Psoas muscle (tissue), 8 donors: ENCODE measurements at places on chromosomes 6 and 20. TPM values are rescaled to one million over a fixed set of nuclear protein-coding genes. Genes with fewer than 3 reads are reported as not detected.

- no peaks in the 10 kb centered on the region for H3K4me1 ChIP-seq
- H3K4me3 ChIP-seq, result no peak overlapping the region
- no peak for DNase-seq
- H3K27ac ChIP-seq, result no peak overlapping the region
- H3K27me3 ChIP-seq, result no peaks in the 10 kb centered on the region
- peaks cover 30% of the 10 kb centered on the region for H3K36me3 ChIP-seq
Observed at GRCh38 chr20:49843139-49843538, 30.5 kb downstream of the SLC9A8 start.

DNA sequence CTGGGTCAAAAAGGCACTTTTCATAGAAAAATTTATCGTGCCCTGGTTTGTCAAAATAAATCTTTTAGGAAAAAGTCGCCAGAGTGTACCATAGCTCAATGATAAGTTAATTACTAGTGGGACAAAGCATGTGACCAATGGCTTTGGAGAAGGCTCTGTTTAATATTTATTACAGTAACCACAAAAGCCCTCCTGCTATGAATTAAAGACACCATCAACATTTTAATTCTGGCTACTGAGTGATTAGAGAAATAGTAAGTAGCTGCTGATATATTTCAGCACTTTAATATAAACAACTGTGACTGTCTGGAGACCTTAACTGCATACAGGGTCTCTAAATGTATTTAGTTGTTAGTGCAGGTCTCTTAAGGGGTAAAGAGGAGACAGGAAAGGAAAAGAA, 38.3 kb downstream of the KIF13A start:
- no peak overlapping the region for H3K27ac ChIP-seq
- H3K4me3 ChIP-seq, result no peak overlapping the region
- no peak for DNase-seq
- no peaks in the 10 kb centered on the region for H3K27me3 ChIP-seq
- H3K4me1 ChIP-seq, result peaks cover 41% of the 10 kb centered on the region

GRCh38 chr6:79808921-79809320, 138.4 kb downstream of the ELOVL4 start:
- DNase-seq, result no peak
- H3K4me1 ChIP-seq, result no peaks in the 10 kb centered on the region
- no peak overlapping the region for H3K27ac ChIP-seq
- no peak overlapping the region for H3K4me3 ChIP-seq
- no peaks in the 10 kb centered on the region for H3K36me3 ChIP-seq
- no peaks in the 10 kb centered on the region for H3K27me3 ChIP-seq

- H3K4me3 ChIP-seq, result no peak overlapping the region
- no peak for DNase-seq
- no peaks in the 10 kb centered on the region for H3K36me3 ChIP-seq
- no peak overlapping the region for H3K27ac ChIP-seq
- no peaks in the 10 kb centered on the region for H3K4me1 ChIP-seq
- H3K27me3 ChIP-seq, result no peaks in the 10 kb centered on the region
Observed at GRCh38 chr6:30845183-30845582, 39.1 kb upstream of the DDR1 start.

- no peak overlapping the region for H3K4me3 ChIP-seq
- no peaks in the 10 kb centered on the region for H3K4me1 ChIP-seq
- H3K27me3 ChIP-seq, result no peaks in the 10 kb centered on the region
- DNase-seq, result no peak
- no peak overlapping the region for H3K27ac ChIP-seq
- no peaks in the 10 kb centered on the region for H3K36me3 ChIP-seq
Observed at GRCh38 chr20:16040742-16041141, 532.5 kb downstream of the KIF16B start.

- H3K27ac ChIP-seq, result no peak overlapping the region
- no peaks in the 10 kb centered on the region for H3K36me3 ChIP-seq
- no peaks in the 10 kb centered on the region for H3K4me1 ChIP-seq
Observed at GRCh38 chr6:51472745-51473487, 614.5 kb downstream of the PKHD1 start.

DNA sequence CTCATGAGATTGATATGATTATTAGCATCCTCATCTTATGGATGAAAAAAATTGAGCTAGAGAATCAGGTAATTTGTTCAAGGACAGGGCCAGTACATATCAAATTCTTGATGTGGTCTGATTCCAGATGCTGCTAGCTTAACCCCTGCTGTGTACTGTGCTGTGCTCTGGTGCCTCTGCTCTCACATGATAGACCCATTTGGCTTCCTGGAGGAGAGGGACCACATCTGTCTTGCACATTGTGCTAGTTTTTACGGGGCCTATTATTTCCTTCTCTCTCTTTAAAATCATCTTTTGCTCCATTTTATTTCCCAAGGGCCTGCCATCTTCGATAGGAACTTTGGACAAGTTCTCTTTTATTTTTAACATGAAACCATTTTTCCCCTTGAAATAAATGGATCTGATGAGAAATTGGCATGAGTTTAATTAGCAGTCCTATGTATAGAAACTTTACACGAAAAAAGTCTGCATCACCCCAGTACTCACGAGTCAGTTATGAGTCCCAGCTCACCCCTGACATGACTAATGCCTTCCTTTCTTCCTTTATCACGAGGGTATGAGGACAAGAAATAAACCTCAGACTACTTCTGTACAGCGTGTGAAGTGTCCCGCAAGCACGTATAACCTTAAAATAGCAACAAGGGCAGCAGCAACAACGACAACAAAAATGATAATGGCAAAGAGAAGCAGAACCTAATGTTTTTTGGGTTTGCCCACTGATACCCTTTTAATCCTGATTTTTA, 26.5 kb downstream of the CD109 start:
- no peak overlapping the region for H3K4me3 ChIP-seq
- no peaks in the 10 kb centered on the region for H3K4me1 ChIP-seq
- no peak for DNase-seq
- no peaks in the 10 kb centered on the region for H3K27me3 ChIP-seq
- H3K36me3 ChIP-seq, result no peaks in the 10 kb centered on the region

- peak overlapping the region; percentile 79 for H3K27ac ChIP-seq
- no peak for DNase-seq
- peaks cover 22% of the 10 kb centered on the region for H3K4me1 ChIP-seq
- H3K4me3 ChIP-seq, result peak overlapping the region; percentile 64
Observed at GRCh38 chr20:53622247-53623133, 28.9 kb upstream of the ZNF217 start.

DNA sequence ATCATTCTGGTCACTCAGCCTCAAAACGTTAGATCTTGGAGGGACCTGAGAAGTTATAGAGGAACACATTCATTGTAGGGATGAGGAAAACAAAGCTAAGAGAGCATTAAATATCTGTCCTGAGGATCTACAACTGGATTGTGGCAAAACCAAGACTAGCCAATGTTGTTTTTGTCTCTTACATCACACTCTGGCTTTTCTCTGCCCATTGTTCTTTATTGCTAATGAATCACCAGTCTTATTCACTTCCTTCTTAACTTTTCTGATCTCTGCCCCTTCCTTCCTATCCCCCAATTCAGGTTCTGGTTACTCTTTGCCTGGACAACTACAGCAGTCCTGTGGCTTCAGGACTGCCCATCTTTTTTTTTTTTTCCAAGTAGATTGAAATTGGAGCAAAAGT, 57.0 kb upstream of the PREP start:
- no peak overlapping the region for H3K27ac ChIP-seq
- H3K36me3 ChIP-seq, result no peaks in the 10 kb centered on the region
- H3K4me3 ChIP-seq, result no peak overlapping the region
- H3K27me3 ChIP-seq, result no peaks in the 10 kb centered on the region
- no peaks in the 10 kb centered on the region for H3K4me1 ChIP-seq

DNA sequence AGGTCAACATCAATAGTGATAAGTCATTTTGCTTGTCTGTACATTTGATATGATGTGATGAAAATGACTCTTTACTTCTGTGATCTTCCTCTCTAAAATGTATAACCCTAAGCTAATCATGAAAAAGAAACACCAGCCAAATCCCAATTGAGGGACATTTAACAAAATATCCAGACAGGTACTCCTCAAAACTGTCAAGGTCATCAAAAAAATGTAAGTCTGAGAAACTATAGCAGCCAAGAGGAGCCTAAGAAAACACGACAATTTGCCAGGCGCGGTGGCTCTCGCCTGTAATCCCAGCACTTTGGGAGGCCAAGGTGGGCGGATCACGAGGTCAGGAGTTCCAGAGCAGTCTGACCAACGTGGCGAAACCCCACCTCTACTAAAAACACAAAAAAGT, 708.5 kb upstream of the ID4 start:
- H3K36me3 ChIP-seq, result no peaks in the 10 kb centered on the region
- H3K27me3 ChIP-seq, result no peaks in the 10 kb centered on the region
- DNase-seq, result no peak
- H3K4me3 ChIP-seq, result no peak overlapping the region
- no peaks in the 10 kb centered on the region for H3K4me1 ChIP-seq

DNA sequence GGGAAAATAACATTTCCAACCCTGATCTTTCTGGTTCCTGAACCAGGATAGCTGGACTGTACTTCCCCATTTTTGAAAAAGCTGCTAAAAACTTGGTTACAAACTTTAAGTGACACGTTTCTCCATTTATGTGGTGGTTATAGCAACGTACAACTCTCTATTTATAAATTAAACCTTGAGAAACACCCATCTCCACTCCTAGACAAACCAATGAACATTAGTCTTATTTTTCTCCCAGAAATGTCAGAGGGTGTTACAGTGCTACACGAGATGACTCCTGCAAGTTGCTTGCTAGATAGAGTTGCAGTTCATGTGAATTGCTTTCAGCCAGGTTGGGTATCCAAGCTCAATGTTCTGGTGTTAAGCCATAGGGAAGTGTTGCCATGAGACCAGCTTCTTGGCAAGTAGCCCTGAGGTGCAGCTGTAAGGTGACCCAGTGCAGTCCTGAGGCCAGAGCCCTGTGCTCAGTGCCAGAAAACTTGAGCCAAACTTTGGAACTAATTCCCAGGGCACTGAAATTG, 51.3 kb upstream of the REV3L start:
- peak; percentile 86 for DNase-seq
- H3K27ac ChIP-seq, result peak overlapping the region; percentile 62
- H3K36me3 ChIP-seq, result no peaks in the 10 kb centered on the region
- H3K27me3 ChIP-seq, result no peaks in the 10 kb centered on the region

DNA sequence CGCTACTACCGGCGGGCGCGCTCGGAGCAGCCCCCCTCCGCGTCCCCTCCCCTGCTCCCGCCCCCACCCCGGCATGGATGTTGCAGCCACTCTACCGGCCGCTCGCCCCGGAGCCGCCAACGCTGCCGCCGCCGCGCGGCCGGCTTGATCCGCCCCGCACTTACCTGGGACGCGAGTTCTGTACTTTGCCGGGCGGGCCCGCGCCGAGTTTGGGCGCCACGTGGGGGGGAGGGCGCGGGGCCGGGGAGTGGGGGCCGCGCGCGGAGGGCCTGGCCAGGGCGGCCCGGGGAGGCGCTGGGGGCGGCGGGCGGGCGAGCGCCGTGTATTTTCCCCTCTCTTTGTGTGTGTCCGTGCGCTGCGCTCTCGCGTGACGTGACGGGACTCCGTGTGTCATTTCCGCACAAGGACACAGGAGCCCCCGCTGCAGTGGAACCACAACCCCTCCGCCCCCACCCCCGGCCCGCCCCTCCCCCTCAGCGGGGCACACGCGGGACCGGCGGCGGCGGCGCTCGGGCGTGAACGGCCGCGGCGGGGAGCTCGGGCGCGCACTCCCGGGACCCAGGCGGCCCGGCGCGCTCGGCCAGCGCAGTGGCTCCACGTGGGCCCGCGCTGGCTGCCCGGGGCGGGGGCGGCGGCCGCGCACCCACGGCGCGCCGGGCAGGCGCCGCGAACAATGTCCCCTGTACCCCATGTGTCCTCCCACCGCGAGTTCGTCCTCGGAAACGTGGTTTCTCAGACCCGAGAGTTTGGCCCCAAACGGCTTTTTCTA, at the start of gene BEND3:
BEND3 (minus strand) TSS at position 590 of the 769 bp plus-strand sequence. CDS start 16,230 bp downstream, outside the sequence.
- peak; percentile 71 for DNase-seq
- H3K27ac ChIP-seq, result peak within 1 kb of the TSS; percentile 86
- peak within 1 kb of the TSS; percentile 94 for H3K4me3 ChIP-seq

- H3K4me3 ChIP-seq, result no peak overlapping the region
- no peak overlapping the region for H3K27ac ChIP-seq
- no peak for DNase-seq
- H3K36me3 ChIP-seq, result no peaks in the 10 kb centered on the region
Observed at GRCh38 chr20:19540392-19540791, 217.7 kb upstream of the RIN2 start.

- no peak overlapping the region for H3K27ac ChIP-seq
- H3K4me1 ChIP-seq, result no peaks in the 10 kb centered on the region
- no peaks in the 10 kb centered on the region for H3K27me3 ChIP-seq
- DNase-seq, result no peak
- no peak overlapping the region for H3K4me3 ChIP-seq
Observed at GRCh38 chr6:84349542-84349941, 122.1 kb upstream of the CEP162 start.

DNA sequence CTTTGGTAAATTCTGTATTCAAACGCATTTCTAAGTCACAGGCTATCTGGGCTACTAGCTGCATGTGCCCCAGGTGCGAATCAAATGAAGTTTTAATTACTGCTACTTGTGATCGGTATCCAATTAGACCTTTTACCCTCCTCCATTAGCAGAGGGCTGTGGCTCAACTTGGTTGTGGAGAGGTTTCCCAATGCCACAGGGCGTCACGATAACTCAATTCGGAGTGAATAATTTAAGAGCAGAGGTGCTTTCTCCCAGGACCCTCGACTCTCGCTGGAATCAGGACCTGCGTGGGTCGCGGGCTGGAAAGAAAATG, 640 bp downstream of the SAYSD1 start:
- peak overlapping the region; percentile 90 for H3K4me3 ChIP-seq
- peaks cover 11% of the 10 kb centered on the region for H3K36me3 ChIP-seq
- peak overlapping the region; percentile 97 for H3K27ac ChIP-seq

GRCh38 chr20:36065427-36065998, 89.0 kb upstream of the EPB41L1 start:
- DNase-seq, result no peak
- H3K4me3 ChIP-seq, result peak overlapping the region; percentile 75
- peak overlapping the region; percentile 88 for H3K27ac ChIP-seq
- H3K4me1 ChIP-seq, result peaks cover 4% of the 10 kb centered on the region

GRCh38 chr20:42886801-42887200, 302.9 kb downstream of the PTPRT start:
- H3K27ac ChIP-seq, result no peak overlapping the region
- no peak overlapping the region for H3K4me3 ChIP-seq
- H3K36me3 ChIP-seq, result no peaks in the 10 kb centered on the region

- H3K36me3 ChIP-seq, result no peaks in the 10 kb centered on the region
- peaks cover 6% of the 10 kb centered on the region for H3K4me1 ChIP-seq
- DNase-seq, result no peak
- no peak overlapping the region for H3K27ac ChIP-seq
- no peaks in the 10 kb centered on the region for H3K27me3 ChIP-seq
- H3K4me3 ChIP-seq, result no peak overlapping the region
Observed at GRCh38 chr6:3801960-3802359, 47.2 kb upstream of the FAM50B start.

DNA sequence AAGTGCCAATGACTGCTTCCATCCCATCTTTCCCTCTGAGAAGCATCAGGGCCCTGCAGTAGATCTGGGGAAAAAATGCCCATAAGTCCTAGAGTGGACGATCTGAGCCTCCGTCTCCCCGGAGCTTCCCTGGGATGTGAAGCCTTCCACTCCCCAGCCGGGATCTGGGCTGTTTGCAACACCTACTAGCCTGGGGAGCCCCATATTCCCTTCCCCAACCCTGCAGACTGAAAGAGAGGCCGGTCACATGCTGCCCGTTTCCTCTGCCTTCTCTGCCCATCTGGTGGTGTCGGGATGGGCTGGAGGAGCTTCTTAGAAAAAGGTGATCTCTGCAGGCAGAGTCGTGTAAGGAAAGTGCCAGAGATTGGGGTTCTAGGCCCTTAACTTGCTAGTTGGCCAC, 1.1 kb downstream of the SNPH start:
- no peaks in the 10 kb centered on the region for H3K27me3 ChIP-seq
- no peak overlapping the region for H3K27ac ChIP-seq
- no peak for DNase-seq

ELOVL4 gene
- total RNA-seq, result 0.06 TPM

SSTR4 gene
- total RNA-seq, result not detected

ANKEF1 gene
- total RNA-seq, result 1.1 TPM

SAMD5 gene
- 0.30 TPM for total RNA-seq

CTCFL gene
- not detected for total RNA-seq

KCNK5 gene
- 0.06 TPM for total RNA-seq

FERMT1 gene
- total RNA-seq, result 0.13 TPM

SPATA25 gene
- total RNA-seq, result 2.4 TPM
